ENCODE measurements at places on chromosomes 4 and X.

DNA sequence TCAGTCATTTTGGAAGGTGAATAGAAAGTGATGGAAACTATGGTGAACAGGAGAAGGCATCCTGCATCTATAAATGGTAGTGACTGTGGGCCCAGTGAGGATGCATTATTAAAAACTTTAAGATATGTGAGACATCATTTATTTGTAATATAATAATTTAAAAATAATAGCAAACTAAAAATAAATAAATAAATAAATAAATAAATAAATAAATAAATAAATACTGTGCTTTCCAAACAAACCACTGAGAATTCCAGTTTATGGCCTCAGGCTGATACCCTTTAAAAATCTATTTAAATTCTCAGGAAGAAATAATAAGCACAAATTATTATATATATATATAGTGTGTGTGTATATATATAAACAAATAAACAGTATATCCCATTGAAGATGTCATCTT, 248.0 kb upstream of the DCAF8L1 start:
- DNase-seq, result no peak
- H3K27me3 ChIP-seq, result no peaks in the 10 kb centered on the region
- H3K4me1 ChIP-seq, result no peaks in the 10 kb centered on the region
- no peak overlapping the region for H3K4me3 ChIP-seq
- no peak overlapping the region for H3K27ac ChIP-seq

- H3K27ac ChIP-seq, result no peak overlapping the region
- H3K4me3 ChIP-seq, result no peak overlapping the region
- no peaks in the 10 kb centered on the region for H3K27me3 ChIP-seq
- no peaks in the 10 kb centered on the region for H3K4me1 ChIP-seq
- H3K36me3 ChIP-seq, result peaks cover 39% of the 10 kb centered on the region
Measured at GRCh38 chr4:13617801-13618200, 9.7 kb downstream of the BOD1L1 start.

DNA sequence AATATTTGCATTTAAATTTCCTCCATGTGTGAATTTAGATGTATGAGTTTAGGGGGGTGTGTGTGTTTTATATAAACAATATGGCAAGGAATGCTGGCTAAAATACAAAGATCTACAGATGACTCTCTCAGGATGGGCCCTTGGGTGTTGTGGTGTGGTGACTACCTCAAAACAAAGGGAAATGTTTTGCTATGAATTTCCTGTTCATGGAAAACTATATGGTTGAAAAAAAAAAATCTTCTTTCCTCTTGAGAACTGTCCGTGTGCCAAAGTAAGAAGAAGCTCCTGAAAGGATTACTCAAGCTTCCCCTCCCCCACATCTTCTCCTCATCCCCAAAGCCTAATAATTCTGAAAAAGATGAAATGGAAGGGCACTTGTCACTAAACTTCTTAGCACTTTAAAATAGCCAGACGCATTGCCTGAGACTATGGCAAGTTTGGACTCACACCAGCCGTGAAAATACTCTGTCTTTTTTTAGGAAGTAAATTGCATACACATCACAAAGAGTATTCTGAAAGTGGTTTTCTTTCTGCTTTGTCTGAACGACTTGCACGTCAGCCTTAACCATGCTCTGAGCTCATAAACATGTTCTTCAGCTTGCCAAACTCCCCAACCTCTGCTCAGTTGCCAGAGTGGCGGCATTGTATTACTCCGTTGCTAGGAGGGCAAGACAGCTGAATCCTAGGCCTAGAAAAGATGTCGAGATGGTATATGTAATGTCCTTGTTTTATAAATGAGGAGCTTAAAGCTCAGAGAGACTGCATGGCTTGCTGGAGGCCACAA, 250.4 kb upstream of the JADE1 start:
- H3K36me3 ChIP-seq, result no peaks in the 10 kb centered on the region
- no peak overlapping the region for H3K27ac ChIP-seq
- H3K4me1 ChIP-seq, result peaks cover under 1% of the 10 kb centered on the region
- no peak for DNase-seq

GRCh38 chr4:123340381-123340701, 56.3 kb upstream of the SPRY1 start:
- H3K4me1 ChIP-seq, result no peaks in the 10 kb centered on the region
- no peak overlapping the region for H3K4me3 ChIP-seq
- H3K27me3 ChIP-seq, result no peaks in the 10 kb centered on the region
- no peak overlapping the region for H3K27ac ChIP-seq
- no peak for DNase-seq

- no peak for DNase-seq
- H3K27ac ChIP-seq, result no peak overlapping the region
- no peak overlapping the region for H3K4me3 ChIP-seq
Measured at GRCh38 chr4:38759113-38759789, 23.5 kb downstream of the TLR10 start.

GRCh38 chr4:21769404-21770147, 179.0 kb downstream of the KCNIP4 start:
- no peak overlapping the region for H3K27ac ChIP-seq
- DNase-seq, result no peak
- H3K36me3 ChIP-seq, result no peaks in the 10 kb centered on the region
- H3K4me1 ChIP-seq, result no peaks in the 10 kb centered on the region
- no peak overlapping the region for H3K4me3 ChIP-seq
- H3K27me3 ChIP-seq, result no peaks in the 10 kb centered on the region

DNA sequence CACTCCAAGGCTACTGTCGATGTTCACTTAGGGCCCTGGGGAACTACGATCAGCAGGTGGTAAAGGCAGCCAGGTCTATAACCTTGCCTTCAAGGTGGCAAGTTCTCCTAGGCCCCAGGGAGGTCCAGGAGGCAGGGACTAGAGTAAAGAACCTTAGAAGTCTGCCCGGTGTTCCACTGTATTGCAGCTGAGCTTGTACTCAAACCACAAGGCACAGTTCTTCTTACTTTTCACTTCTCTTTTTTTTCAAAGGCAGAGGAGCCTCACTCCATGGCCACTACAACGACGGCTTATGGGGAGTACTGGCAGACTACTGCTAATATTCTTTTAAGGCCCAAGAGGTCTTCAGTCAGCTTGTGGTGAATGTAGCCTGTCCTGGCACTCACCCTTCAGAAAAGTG, 78.8 kb upstream of the GPR174 start:
- DNase-seq, result no peak
- no peak overlapping the region for H3K27ac ChIP-seq
- no peaks in the 10 kb centered on the region for H3K4me1 ChIP-seq
- H3K4me3 ChIP-seq, result no peak overlapping the region
- H3K27me3 ChIP-seq, result no peaks in the 10 kb centered on the region

- DNase-seq, result no peak
- no peaks in the 10 kb centered on the region for H3K27me3 ChIP-seq
- no peak overlapping the region for H3K4me3 ChIP-seq
- H3K27ac ChIP-seq, result no peak overlapping the region
Measured at GRCh38 chrX:39969099-39969818, 128.5 kb downstream of the BCOR start.

DNA sequence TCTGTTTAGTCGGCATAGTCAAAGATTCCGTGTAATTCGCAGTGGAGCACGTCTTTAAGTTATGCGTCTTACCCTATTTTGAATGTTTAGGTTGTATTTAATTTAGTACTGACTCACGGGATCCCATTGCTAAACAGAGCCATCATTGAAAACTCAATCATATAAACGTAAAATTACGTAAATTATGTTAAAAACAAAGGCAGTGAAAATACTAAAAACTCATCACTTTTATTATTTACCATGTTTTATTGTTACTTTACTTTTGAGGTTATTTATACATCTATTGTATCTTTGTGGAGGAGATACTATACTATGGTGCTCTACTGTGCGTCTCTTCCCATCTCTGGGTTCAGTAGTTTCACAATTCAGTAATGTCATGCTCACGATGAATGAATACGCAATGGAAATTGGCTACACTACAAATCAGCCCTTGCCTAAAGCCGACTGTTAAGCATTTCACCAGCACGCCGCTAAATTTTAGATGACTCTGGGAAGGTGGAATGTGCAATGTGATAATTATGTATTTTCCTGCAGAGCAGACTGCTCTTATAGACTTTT, 944 bp downstream of the FUNDC2 start:
- H3K27ac ChIP-seq, result peak overlapping the region; percentile 97
- no peaks in the 10 kb centered on the region for H3K36me3 ChIP-seq
- no peak for DNase-seq

- peaks cover 3% of the 10 kb centered on the region for H3K36me3 ChIP-seq
- no peak for DNase-seq
- H3K4me1 ChIP-seq, result no peaks in the 10 kb centered on the region
- H3K27me3 ChIP-seq, result no peaks in the 10 kb centered on the region
- no peak overlapping the region for H3K4me3 ChIP-seq
- no peak overlapping the region for H3K27ac ChIP-seq
Measured at GRCh38 chrX:31212856-31213748, 141.3 kb upstream of the FTHL17 start.

GRCh38 chr4:183105092-183105491, 6.0 kb downstream of the WWC2 start:
- no peaks in the 10 kb centered on the region for H3K27me3 ChIP-seq
- H3K4me1 ChIP-seq, result peaks cover 46% of the 10 kb centered on the region
- H3K36me3 ChIP-seq, result no peaks in the 10 kb centered on the region

DNA sequence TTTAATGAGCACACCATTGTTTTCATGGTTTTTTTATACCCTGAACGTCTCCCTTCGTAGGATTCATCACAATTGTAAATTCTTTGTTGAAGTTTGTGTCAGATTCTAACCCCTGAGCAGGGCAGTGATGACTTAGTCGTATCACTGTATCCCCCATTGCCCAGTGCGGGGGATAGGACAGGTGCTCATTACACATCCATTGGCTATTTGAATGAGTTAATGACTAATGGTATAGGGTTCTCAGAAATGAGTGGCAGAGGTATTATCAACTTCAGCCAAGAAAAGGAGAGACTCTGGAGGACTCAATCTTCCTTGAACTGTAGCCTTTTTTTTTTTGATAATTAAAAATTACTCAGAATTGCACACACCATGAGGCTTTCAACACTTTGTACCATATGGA, 64.6 kb downstream of the SYNPO2 start:
- no peak overlapping the region for H3K27ac ChIP-seq
- H3K4me3 ChIP-seq, result no peak overlapping the region
- no peaks in the 10 kb centered on the region for H3K36me3 ChIP-seq
- DNase-seq, result no peak

DNA sequence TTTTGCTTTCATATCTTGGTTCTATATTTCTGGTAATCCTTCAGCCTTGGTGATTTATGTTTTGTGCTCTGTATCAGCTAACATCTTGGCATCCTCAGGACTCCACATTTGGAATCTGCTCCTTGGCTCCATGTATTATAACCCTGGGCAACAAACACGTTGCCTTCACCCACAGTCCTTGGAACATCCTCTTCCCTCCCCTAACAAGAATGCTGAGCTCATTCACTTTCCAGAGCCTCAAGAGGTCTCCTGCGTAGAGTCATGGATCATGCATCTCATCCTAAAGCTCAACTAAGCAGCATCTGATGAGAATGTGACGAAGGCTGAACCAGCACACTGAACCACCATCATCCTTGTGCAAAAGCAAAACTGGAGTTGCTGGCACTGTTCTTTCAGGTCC, 60.5 kb upstream of the C1GALT1C1 start:
- DNase-seq, result no peak
- no peak overlapping the region for H3K27ac ChIP-seq

GRCh38 chrX:68830419-68831404, 1.9 kb downstream of the EFNB1 start:
- no peaks in the 10 kb centered on the region for H3K27me3 ChIP-seq
- no peak for DNase-seq
- H3K4me1 ChIP-seq, result no peaks in the 10 kb centered on the region
- peak overlapping the region; percentile 44 for H3K27ac ChIP-seq
- H3K4me3 ChIP-seq, result peak overlapping the region; percentile 69
- H3K36me3 ChIP-seq, result no peaks in the 10 kb centered on the region

DNA sequence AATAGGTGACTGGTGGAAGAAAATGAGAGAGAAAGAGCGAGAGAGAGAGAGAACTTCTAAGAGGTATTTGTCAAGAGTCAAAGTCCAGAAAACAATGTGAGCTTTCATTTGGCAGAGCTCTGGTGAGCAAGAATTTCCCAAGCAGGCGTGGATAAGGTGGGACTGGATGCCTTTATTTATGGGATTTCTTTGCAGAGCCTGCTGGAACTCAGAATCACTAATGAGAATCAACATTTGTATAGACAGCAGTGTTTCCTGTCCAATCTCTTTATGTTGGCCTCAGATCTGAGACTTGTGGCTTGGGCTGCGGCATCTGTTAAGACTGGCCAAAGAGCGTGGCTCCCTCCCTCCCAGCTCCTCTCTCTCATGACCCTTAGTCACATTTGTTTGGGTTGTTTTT, 67.9 kb upstream of the TBL1X start:
- H3K4me3 ChIP-seq, result no peak overlapping the region
- H3K36me3 ChIP-seq, result no peaks in the 10 kb centered on the region
- DNase-seq, result no peak
- no peak overlapping the region for H3K27ac ChIP-seq

DNA sequence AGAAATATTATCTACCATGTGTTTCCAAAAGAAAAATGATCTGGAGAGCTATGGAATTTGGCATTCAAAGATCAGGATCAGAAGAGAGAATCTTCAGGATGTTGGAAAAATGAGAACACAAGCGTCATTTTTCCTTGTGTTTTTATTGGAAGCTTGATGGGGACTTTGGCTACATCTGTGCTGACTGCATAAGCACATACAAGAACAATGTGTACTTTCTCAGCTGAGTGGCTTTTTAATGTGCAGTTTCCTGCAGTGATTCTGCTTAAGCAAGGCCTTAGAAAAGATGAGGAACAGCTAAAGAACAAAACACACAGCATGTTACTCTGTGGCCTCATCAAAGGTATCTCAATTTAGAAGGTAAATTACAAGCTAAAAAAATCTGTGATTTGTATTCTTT, 1039.9 kb downstream of the GLUD2 start:
- DNase-seq, result no peak
- no peaks in the 10 kb centered on the region for H3K36me3 ChIP-seq
- H3K27me3 ChIP-seq, result no peaks in the 10 kb centered on the region
- no peak overlapping the region for H3K27ac ChIP-seq
- H3K4me1 ChIP-seq, result no peaks in the 10 kb centered on the region

DNA sequence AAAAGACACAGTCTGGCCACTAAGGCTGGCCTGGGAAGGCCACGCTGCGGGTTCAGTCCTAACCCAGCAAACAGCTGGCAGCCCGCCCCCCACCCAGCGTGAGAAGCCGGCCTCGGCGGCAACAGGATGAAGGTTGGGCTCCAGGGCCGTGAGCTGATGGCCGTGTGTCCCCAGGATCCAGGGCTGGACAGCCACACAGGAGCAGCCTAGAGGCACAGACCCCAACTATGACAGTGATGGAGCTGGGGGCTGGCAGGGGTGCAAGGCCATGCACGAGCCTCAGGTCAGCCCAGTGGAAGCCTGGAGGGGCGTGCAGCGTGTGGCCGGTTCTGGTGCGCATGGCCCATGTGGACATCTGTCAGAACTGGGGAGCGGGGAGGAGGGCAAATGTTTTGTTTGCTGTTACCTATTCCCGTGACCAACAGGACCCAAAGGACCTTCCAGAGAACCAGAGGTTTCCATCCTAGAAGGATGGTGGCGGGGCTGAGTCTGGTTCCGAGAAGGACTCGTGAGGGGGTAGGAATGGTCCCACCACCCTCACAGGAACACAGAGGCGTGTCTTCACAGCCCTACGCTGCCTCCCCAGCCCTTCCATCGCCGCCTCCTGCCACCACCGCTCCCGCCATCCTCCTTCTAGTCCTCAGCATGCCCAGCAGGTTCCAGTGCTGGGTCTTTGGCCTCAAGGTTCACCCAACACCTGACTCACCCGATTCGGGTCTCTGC, 46.5 kb downstream of the ZFYVE28 start:
- no peak for DNase-seq
- no peaks in the 10 kb centered on the region for H3K36me3 ChIP-seq
- no peak overlapping the region for H3K4me3 ChIP-seq
- no peaks in the 10 kb centered on the region for H3K27me3 ChIP-seq

GRCh38 chrX:49278081-49278480, 8.5 kb downstream of the PPP1R3F start:
- no peak overlapping the region for H3K27ac ChIP-seq
- H3K36me3 ChIP-seq, result no peaks in the 10 kb centered on the region
- no peak for DNase-seq
